ENCODE measurements at places on chromosomes 3 and 15.

GRCh38 chr3:129758785-129759320, 134.7 kb downstream of the TMCC1 start:
- DNase-seq = no peak

GRCh38 chr15:90836296-90836871, 32.0 kb upstream of the FURIN start:
- no peak for DNase-seq

- no peak for DNase-seq
Observed at GRCh38 chr3:184658223-184658928, 53.5 kb downstream of the MAGEF1 start.

DNA sequence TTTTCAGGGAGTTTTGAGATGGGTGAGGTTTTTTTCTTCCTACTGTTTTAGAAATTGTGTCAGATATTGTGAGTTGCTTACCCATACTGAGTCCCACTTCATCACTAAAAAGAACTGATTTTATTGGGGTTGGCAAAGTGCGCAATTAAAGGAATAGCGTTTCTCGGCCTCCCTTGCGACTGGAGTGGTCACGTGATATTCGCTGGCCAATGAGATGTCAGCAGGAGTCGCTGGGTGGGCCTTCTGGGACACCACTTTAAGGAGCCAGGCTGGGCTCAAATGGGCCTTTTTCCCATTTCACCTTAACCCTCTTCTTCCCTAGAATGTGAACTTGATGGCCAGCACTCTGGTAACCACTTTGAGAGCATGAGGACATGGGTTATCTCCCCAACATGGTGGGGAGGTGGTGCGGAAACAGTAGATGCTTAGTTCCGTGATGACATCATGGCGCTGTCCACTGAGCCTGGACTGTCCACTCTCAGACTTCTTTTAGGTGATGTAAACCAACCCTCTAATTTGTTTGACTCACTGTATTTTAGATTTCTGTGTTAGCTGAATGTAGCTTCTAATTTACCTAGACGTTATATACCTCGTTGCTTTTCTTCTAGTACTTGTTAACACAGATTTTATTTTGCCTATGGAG, 13.2 kb upstream of the IQCF5 start:
- no peak for DNase-seq

DNA sequence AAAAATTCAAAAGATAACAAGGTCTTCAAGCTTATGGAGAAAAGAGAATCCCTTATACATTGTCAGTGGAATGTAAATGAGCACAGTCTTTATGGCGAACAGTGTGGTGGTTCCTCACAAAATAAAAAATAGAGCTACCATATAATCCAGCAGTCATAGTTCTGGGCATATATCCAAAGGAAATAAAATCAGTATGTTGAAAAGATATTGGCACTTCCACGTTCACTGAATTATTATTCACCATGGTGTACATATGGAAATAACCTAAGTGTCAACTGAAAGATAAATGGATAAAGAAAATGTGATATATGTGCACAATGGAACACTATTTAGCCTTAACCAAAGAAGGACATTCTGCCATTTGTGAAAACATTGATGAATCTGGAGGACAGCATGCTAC, 1161.2 kb downstream of the ROBO2 start:
- no peak for DNase-seq

All from cortex of kidney (tissue), 1 donor.